Stimulated activated CD4-positive, alpha-beta T cell treated with anti-CD3 and anti-CD28 coated beads, Interleukin-4, amount 100 ng/mL, for 24 hours (primary cell): ENCODE measurements at places on chromosomes 11 and 22.

- peak; percentile 40 for DNase-seq
These were observed 545 bp upstream of the TIRAP start for GRCh38 chr11:126282361-126282735.

DNA sequence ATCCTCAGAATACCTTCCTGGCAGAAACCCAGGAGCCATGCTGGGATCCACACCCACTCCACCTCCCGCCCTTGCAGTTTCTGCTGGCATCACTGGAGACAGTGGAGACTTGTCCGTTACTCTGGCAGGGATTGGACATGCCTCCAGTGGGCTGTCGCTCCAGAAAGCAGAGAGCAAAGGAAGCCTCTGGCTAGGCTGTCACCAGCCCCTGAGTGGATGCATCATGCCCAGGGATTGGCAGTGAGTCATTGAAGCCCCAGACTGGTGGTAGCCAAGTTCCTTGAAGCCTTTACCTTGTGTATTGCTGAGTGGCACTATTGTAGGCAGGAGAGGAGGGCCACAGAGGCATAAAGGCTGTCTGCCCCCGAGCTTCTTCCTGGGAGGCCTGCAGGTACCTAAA, 34.8 kb upstream of the E2F8 start:
- no peak for DNase-seq

- DNase-seq = no peak
These were observed 26.5 kb upstream of the TMA7B start for GRCh38 chr22:39933741-39934140.

DNA sequence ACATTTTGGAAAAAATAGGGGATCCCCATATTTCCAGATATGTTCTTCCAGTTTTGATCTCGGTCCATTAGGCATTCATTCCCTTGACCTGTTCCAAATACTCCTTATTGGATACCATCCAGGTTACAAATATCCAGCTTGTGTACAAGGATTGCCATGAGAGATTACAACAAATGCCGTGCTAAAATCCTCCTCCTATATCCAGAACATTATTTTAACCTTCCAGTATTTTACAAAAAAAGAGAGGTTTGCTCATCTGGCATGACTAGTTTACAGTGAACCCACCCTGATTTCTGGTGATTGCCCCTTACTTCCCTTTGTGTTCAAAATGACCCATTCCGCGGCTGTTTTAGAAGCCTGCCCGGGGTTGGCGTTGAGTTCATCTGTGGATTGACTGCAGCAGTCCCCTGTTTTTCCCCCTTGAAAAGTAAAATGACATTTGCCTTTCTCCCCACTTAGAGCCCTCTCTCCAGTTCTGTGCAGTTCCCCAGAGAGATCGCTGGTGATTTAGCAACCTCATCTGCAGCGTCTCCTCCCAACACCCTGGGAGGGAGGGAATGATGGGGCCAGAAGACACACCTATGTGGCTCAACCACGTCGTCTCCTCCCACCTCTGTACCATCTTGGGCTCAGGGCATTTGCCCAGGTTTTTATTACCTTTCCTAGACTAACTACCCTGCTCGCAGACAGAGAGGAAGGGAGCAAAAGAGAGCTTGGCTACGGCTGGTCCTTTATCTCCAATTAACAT, 73.6 kb downstream of the DSCAML1 start:
- no peak for DNase-seq

- no peak for DNase-seq
These were observed 3.2 kb upstream of the STK33 start for GRCh38 chr11:8597182-8597581.

GRCh38 chr22:39117585-39118191, 20.6 kb downstream of the APOBEC3H start:
- DNase-seq = peak; percentile 85

DNA sequence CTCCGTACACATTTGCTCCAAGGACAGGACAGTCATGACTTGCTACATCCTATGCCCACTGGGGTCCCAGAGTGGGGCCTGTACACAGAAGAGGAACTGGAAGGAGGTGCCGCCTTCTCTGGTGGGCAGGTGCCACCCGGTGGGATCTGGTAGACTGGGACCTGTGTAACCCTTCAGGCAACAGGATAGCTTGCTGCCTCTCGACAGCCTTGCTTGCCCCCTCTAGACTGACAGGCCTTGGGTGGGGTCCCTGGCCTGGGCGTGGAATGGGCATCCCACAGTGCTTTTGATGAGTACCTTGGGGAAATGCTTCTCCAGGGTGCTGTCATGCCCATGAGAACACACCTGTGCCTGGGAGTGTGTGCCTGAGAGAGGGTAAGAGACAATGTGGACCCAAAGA, 15.8 kb downstream of the SHANK3 start:
- peak; percentile 2 for DNase-seq

GRCh38 chr22:34950489-34950888, 115.5 kb upstream of the ISX start:
- no peak for DNase-seq

GRCh38 chr11:23023319-23023718, 163.0 kb upstream of the CCDC179 start:
- no peak for DNase-seq

DNA sequence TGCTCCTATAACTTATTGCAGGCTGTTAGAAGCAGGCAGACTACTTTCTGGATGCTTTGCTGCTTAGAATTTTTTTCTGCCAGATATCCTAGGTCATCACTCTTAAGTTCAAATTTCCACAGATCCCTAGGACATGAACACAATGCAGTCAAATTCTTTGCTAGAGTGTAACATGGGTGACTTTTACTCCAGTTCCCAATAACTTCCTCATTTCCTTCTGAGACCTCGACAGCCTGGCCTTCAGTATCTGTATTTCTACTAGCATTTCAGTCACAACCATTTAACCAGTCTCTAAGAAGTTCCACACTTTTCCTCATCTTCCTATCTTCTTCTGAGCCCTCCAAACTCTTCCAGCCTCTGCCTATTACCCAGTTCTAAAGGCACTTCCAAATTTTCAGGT, 60.4 kb upstream of the ZBED5 start:
- no peak for DNase-seq

GRCh38 chr22:18116634-18117033, 6.0 kb downstream of the TUBA8 start:
- DNase-seq = no peak

- DNase-seq = no peak
These were observed 125.7 kb upstream of the C11orf58 start for GRCh38 chr11:16612566-16613261.

DNA sequence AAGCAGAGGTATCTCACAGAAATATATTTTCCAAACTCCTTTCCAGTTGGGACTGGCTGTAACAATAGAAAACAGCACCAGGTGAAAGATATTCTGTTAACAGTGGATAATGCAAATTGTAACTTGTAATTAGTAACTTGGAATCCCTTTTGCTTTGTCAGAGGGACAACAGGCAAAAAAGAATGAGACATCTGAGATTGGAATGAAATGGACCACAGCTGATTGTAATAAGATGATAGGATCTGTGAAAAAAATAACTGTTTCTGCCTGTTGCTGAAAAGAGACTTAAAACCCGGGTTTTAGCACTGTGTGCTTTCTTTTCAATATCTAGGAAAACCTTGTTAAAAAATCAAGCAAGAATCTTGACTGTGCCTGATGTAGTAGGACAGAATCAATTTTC, 655.7 kb downstream of the METTL15 start:
- DNase-seq = no peak

- DNase-seq = no peak
These were observed 1.4 kb downstream of the CTTN start for GRCh38 chr11:70399681-70400112.

DNA sequence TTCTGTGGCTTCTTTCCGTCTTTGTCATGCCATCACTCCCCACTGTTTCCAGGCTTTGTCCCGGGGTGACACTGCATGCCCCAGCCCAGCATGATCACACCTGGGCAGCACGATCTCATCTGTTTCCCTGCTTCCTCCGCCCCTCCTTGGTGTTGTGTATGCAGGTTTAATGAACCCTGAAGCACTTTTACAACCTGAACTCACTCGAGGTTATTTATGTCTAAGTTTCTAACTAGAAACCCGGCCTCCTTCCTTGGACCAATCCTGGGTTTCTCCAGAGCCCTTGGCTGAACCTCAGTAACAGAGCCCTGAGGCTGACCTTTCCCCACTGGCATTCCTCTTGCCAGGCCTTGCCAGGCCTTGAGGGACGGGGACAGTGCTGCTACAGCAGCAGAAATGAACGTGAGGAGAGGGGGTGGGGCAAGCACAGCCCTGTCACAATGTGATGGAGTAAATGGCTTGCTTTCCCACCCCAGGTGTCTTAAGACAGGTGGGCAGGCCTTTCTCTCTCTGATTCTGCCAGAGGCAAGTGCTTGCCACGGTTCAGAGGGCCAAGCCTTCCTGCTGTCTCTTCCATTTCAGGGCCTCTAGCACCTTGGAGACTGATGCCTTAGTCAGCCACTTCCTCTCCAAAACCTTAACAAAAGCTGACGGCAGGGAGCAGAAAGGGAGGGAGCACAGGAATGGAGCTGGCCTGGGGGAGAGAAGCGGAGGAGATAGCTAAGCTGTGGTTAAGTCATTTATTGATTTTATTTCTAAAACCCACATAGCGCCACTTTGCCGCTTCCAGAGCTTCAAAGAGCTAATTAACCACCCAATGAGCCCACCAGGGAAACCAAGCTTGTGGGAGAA, 3.1 kb upstream of the PYGM start:
- DNase-seq = no peak

DNA sequence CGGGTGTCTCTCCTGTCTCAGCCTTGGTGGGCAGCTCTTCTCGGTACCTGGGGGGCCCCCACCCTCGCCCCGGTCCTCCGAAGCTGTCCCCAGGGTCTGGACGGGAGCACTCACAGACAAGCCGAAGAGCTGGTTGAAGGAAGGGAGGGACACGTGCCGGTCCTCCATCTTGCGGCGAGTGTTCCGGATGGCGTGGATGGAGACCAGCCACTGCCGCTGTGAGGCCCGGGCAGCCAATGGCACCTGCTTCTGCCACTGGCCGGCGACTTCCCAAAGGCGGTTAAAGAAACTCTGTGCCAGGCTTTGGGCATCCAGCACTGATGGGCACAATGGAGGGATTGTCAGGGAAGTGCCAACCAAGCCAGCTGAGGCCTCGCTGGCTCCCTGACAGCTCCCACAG, 18.7 kb downstream of the PPM1F start:
- no peak for DNase-seq

DNA sequence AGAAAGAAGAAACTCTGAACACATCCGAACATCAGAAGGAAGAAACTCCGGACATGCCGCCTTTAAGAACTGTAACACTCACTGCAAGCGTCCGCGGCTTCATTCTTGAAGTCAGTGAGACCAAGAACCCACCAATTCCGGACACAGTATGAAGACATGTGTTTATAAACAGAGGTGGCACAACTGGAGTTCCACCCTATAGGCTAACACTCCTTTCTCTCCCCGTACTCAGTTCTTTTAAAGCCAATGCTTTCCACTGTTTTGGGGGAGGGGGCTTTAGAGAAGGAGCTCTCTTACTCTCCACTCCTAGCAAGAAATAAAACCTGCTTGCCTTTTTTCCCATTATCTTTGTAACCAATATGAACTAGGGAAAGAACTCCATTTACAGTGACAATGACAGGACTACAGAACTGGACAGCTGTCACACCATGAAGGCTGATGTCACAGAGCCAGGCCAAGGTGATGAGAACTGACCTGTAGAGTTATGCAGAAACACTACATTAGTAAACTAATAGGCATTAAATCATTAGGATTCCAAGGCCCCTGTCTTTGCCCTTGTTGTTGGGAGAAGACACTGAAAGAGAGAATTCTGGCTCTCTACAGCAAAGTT, 733 bp downstream of the TRIM5 start:
- no peak for DNase-seq

DNA sequence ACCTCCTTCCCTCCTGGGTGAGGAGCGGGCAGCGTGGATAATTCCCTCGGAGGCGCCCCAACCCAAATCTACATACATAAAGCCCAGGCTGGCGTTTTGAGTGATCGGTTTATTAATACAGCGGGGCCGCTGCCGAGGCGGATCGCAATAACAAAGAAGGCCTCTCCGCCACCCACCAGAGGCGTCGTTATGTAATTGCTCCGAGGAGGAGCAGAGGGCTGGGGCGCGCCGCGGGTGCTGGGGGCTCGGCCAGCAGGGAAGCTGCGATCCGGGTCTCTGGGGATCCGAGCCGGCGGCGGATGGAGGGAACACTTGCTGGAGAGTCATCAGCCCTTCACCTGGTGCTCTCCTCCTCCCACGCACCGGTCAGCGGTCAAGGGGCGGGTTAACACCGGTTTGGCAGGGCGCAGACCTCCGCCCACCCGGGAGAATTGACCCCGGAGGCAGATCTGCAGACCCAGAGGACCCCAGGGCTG, 6.4 kb upstream of the TP53I11 start:
- no peak for DNase-seq

DNA sequence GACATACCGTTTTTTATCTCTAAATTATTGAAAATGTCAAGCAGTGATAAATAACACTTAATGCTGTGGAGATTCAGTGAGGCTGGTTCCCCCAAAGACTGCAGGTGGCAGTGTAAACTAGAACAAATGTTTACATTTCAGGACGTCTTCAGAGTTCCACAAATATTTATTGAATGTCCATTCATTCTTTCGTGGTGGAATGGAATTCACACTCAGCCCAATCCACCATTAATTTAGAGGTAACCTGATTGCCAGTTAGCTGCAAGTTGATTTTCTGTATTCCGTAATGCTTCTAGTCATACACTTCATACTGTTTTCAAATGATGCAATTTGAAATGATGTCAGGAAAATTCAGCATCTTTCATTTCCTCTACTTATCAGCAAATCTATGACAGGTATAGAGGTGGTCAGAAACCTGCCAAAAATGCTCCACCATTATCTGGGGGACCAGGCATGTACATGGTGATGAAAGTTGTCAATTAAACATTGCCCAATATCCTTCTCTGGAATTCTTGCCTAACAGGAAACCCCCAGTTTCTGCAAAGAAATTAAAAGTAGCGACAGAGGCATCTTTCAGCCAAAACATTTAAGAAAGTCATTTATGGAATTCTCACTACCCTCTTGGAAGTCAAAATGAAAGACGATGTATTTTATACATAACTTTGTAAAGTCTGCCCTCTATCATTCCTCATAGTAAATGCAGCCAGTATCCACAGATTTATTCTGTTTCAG, 94.3 kb upstream of the BMAL1 start:
- no peak for DNase-seq

GRCh38 chr11:103364687-103365086, 255.5 kb downstream of the DYNC2H1 start:
- no peak for DNase-seq

GRCh38 chr22:36636916-36637315, 66.6 kb downstream of the CACNG2 start:
- no peak for DNase-seq

- DNase-seq = no peak
These were observed 49.5 kb downstream of the PAX6 start for GRCh38 chr11:31761636-31762035.
